ENCODE measurements at places on chromosomes 16 and 17. TPM values are rescaled to one million over a fixed set of nuclear protein-coding genes. Genes with fewer than 3 reads are reported as not detected.
A peak's percentile ranks its signal among the peaks of the same experiment; 100 is the strongest.

The CLEC19A gene
- total RNA-seq = not detected

GRCh38 chr17:30021708-30022317 is 80.4 kb downstream of the EFCAB5 start:
- no peaks in the 10 kb centered on the region for H3K4me1 ChIP-seq
- H3K4me3 ChIP-seq = no peak overlapping the region
- no peaks in the 10 kb centered on the region for H3K36me3 ChIP-seq
- DNase-seq = peak; percentile 47
- H3K27ac ChIP-seq = no peak overlapping the region

DNA sequence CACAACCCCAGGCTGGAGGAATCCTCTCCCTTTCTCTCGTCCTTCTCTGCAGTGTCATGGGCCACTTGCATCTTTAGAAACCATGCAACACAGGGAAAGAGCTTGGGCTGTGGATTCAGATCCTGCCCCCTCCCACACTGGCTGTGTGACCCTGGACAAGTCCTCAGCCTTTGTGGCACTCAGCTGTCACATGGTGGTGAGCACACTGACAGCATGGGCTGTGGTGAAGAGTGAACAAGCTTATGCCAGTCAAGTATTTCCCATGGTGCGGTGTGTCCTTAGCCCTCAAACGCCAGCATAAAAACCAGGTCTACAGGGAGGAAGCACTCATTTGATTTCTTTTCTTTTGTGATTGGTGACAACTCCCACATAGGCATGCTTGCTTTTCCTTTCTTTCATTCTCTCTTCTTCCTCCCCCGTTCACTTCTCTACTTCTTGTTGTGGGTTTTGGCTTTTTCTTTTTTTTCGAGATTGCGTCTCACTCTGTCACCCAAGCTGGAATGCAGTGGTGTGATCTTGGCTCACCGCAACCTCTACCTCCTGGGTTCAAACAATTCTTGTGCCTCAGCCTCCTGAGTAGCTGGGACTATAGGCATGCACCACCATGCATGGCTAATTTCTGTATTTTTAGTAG is 314.2 kb downstream of the CPPED1 start:
- peak overlapping the region; percentile 48 for H3K27ac ChIP-seq
- no peaks in the 10 kb centered on the region for H3K27me3 ChIP-seq
- peak; percentile 32 for DNase-seq
- H3K4me3 ChIP-seq = no peak overlapping the region

DNA sequence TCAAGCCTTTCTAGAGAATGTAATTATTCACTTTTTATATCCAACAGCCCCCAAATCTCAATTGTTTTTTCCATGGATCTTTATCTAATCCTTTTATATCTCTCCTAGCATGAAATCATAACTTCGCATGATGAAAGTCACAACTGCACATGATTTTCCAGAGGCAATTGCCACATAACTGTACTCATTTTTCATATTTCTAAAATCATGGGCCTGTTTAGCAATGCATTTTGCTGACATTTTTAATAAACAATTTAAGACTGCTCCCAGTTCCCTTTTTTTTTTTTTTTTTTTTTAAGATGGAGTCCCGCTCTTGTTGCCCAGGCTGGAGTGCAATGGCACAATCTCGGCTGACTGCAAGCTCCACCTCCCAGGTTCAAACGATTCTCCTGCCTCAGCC is 83.5 kb downstream of the VMP1 start:
- H3K27ac ChIP-seq = peak overlapping the region; percentile 74
- peaks cover 50% of the 10 kb centered on the region for H3K4me1 ChIP-seq
- H3K27me3 ChIP-seq = no peaks in the 10 kb centered on the region
- no peak overlapping the region for H3K4me3 ChIP-seq

The CPNE7 gene
- 18.7 TPM for total RNA-seq

- H3K4me1 ChIP-seq = peaks cover 33% of the 10 kb centered on the region
- H3K36me3 ChIP-seq = no peaks in the 10 kb centered on the region
- H3K27me3 ChIP-seq = no peaks in the 10 kb centered on the region
- H3K4me3 ChIP-seq = peak overlapping the region; percentile 74
Measured at GRCh38 chr17:29593591-29594518, 923 bp downstream of the ANKRD13B start.

DNA sequence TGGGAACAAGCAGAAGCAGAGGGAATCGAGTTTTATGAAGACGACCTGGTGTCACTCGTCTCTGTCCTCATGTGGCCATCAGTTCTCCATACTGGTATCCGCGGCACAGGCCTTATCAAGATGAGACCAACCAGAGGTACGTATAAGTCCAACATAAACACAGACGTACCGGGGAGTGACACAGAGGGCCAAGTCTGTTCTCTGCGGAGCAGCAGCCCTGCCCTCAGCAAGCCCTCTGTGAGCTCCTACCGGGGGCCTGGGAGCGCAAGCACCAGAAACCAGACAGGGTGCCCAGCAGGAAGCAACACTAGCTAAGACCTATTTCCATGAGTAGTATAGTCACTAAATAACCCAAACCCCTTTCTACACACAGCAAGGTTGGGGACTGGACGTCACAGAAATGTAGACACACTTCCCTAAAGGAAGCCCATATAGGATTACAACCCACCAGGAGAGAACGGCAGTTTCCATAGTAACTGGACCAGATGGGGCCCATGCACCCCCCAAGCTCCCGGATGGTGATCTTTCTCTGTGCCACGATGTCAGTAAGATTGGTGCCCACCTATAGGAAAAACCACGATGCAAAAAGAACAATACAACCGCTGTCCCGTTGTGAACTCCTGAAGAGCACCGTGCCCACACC is 911 bp downstream of the ARL16 start:
- peaks cover 28% of the 10 kb centered on the region for H3K4me1 ChIP-seq
- H3K27ac ChIP-seq = peak overlapping the region; percentile 78
- peaks cover 41% of the 10 kb centered on the region for H3K36me3 ChIP-seq
- H3K4me3 ChIP-seq = peak overlapping the region; percentile 87
- no peaks in the 10 kb centered on the region for H3K27me3 ChIP-seq

DNA sequence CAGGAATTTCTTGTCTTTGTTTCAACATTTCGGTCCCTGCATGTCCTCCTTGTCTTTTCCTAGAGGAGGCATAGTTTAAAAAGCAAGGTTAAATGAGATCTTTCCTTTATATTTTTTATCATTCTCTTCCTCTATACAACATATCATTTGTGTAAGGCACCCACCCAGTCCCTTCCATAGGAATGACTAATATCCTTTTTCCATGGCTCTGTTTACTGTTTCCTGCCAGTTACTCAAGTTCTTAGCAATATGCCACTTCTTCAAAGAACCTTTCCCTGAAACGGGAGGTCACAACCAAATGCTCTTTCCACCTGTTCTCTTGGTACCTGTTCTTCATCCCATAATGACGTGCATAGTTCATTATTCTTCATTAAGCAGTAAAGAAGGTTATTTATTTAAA is 1237.1 kb upstream of the GOT2 start:
- no peak overlapping the region for H3K4me3 ChIP-seq
- no peaks in the 10 kb centered on the region for H3K36me3 ChIP-seq
- no peak for DNase-seq

- no peaks in the 10 kb centered on the region for H3K27me3 ChIP-seq
- H3K4me3 ChIP-seq = no peak overlapping the region
- H3K36me3 ChIP-seq = no peaks in the 10 kb centered on the region
Measured at GRCh38 chr16:59527206-59527997, 793.3 kb upstream of the GOT2 start.

DNA sequence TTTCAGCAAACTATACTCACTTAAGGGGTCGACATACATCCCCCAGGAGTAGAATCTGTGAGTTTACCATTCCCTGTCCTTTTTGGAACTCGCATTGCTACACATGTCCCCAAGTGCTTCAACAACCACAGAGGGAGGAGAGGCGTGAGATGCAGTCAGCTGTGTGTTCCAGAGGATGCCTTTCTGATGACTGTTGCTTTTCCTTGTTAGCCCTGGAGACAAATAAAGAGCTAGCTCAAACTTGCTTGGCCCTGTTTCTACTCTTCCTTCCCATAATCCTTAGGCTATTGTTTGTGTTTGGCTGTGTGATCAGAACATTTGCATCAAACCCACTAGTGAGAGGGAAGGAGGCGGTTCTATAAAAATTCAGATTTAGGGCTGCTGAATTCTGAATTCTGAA is 264.0 kb downstream of the ENGASE start:
- H3K4me3 ChIP-seq = no peak overlapping the region
- no peaks in the 10 kb centered on the region for H3K36me3 ChIP-seq
- no peaks in the 10 kb centered on the region for H3K4me1 ChIP-seq
- DNase-seq = no peak
- peaks cover 10% of the 10 kb centered on the region for H3K27me3 ChIP-seq

The FAM234A gene
- total RNA-seq = 15.2 TPM

The CA7 gene
- 0.16 TPM for total RNA-seq

The POLG2 gene
- 30.2 TPM for total RNA-seq

The ACSM2A gene
- total RNA-seq = 0.11 TPM
